Testis (tissue), 5 donors: ENCODE measurements at places on chromosomes 12 and 14. TPM values are rescaled to one million over a fixed set of nuclear protein-coding genes. Genes with fewer than 3 reads are reported as not detected.

- no peaks in the 10 kb centered on the region for H3K4me1 ChIP-seq
- no peak overlapping the region for H3K27ac ChIP-seq
- H3K4me3 ChIP-seq, result no peak overlapping the region
- DNase-seq, result no peak
These were observed 62.6 kb downstream of the SEL1L start for GRCh38 chr14:81471062-81471461.

GRCh38 chr12:71075743-71076142 is 82.1 kb downstream of the TSPAN8 start:
- H3K4me3 ChIP-seq, result no peak overlapping the region
- no peaks in the 10 kb centered on the region for H3K27me3 ChIP-seq
- no peak for DNase-seq

GRCh38 chr14:89377544-89377943 is 39.5 kb downstream of the FOXN3 start:
- H3K36me3 ChIP-seq, result no peaks in the 10 kb centered on the region
- H3K4me3 ChIP-seq, result no peak overlapping the region
- no peak for DNase-seq
- no peaks in the 10 kb centered on the region for H3K4me1 ChIP-seq

- H3K27me3 ChIP-seq, result no peaks in the 10 kb centered on the region
- DNase-seq, result no peak
- H3K36me3 ChIP-seq, result no peaks in the 10 kb centered on the region
These were observed 148.6 kb downstream of the BMP4 start for GRCh38 chr14:53808042-53808441.

- no peaks in the 10 kb centered on the region for H3K4me1 ChIP-seq
- H3K27ac ChIP-seq, result no peak overlapping the region
- no peak for DNase-seq
- no peaks in the 10 kb centered on the region for H3K27me3 ChIP-seq
- no peaks in the 10 kb centered on the region for H3K36me3 ChIP-seq
These were observed 29.0 kb downstream of the PTPRQ start for GRCh38 chr12:80472911-80473500.

DNA sequence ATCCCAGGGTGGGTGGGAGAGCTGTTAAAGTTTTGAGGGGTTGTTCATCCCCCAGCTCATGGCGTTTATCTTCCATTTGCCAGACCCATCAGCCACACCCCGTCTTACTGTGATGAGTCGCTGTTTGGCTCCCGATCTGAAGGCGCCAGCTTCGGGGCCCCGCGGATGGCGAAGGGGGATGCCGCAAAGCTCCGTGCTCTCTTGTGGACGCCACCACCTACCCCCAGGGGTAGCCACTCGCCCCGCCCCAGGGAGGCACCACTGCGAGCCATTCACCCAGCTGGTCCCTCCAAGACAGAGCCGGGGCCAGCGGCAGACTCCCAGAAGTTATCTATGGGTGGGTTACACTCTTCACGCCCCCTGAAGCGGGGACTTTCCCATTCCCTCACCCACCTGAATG is 5.7 kb downstream of the RITA1 start:
- H3K27me3 ChIP-seq, result no peaks in the 10 kb centered on the region
- peaks cover 11% of the 10 kb centered on the region for H3K4me1 ChIP-seq
- no peak overlapping the region for H3K27ac ChIP-seq
- no peak for DNase-seq
- no peaks in the 10 kb centered on the region for H3K36me3 ChIP-seq
- no peak overlapping the region for H3K4me3 ChIP-seq

DNA sequence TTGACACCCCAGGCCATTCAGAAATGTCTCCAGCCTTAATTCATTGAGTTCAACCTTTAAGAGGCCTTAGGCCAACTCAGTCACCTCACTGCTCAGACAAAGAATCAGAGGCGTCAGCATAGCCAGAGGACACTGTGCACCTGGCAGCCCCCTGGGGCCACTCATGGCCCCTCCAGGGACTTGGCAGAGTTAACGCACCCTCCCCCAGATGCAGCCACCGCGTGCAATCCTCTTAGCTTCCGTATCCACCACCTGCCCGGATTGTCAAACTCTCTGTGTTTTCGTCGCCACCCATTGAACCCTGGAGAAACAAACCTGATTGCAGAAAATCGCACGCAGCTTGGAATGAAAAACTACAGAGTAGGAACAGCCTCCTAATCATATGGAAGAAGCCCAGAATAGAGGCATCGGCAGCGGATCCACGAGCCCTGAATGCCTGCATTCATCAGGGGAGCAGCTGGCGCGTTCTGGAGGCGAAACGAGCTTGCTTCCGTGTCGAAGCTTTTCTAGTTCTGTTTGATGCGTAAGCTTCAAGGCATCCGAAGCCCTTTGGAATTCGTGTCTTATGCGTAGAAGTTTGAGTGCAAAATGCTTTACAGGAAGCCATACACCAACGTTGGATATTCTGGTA is 22.4 kb downstream of the BRI3BP start:
- no peaks in the 10 kb centered on the region for H3K4me1 ChIP-seq
- no peak overlapping the region for H3K4me3 ChIP-seq
- no peak overlapping the region for H3K27ac ChIP-seq
- no peaks in the 10 kb centered on the region for H3K27me3 ChIP-seq
- H3K36me3 ChIP-seq, result no peaks in the 10 kb centered on the region
- DNase-seq, result no peak

DNA sequence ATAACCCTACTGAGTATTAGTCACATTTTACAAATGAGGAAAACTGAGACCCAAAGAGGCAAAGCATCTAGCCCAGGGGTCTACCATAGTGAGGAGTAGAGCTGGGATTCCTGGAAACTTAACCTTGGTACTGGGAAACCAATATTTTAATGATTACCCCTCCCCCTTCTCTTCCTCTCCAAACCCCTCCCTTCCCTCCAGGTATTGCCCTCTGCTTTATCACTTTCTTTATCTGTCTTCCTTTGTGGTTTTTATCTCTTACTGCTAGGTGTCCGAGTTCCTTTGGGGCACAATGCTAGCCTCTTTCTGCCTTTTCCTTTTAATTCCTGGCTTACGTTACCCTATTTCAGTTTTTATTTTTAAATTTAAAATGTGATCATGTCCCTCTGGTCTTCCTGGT is 2.8 kb downstream of the GABARAPL1 start:
- DNase-seq, result no peak
- no peak overlapping the region for H3K27ac ChIP-seq
- H3K4me3 ChIP-seq, result no peak overlapping the region
- H3K27me3 ChIP-seq, result no peaks in the 10 kb centered on the region
- no peaks in the 10 kb centered on the region for H3K36me3 ChIP-seq
- peaks cover 4% of the 10 kb centered on the region for H3K4me1 ChIP-seq

GRCh38 chr12:14373217-14373616 is 7.7 kb downstream of the ATF7IP start:
- no peak overlapping the region for H3K27ac ChIP-seq
- H3K27me3 ChIP-seq, result no peaks in the 10 kb centered on the region
- no peak overlapping the region for H3K4me3 ChIP-seq
- no peaks in the 10 kb centered on the region for H3K36me3 ChIP-seq
- DNase-seq, result no peak

GRCh38 chr12:2794191-2794735 is 507 bp upstream of the FKBP4 start:
- H3K27ac ChIP-seq, result peak overlapping the region; percentile 79
- H3K4me3 ChIP-seq, result peak overlapping the region; percentile 77
- peaks cover 19% of the 10 kb centered on the region for H3K4me1 ChIP-seq
- DNase-seq, result peak; percentile 29

The TAS2R10 gene
- total RNA-seq, result not detected

The LIN7A gene
- 5.8 TPM for total RNA-seq

The TEAD4 gene
- 16.1 TPM for total RNA-seq

The COCH gene
- total RNA-seq, result 2.2 TPM

The TRIM9 gene
- 6.0 TPM for total RNA-seq

The TAMALIN gene
- 8.9 TPM for total RNA-seq
